ENCODE measurements at places on chromosomes 6 and 20. TPM values are rescaled to one million over a fixed set of nuclear protein-coding genes. Genes with fewer than 3 reads are reported as not detected.

Gene COL9A3
- total RNA-seq: not detected

GRCh38 chr6:2797564-2798031 lies 32.4 kb downstream of the WRNIP1 start:
- no peaks in the 10 kb centered on the region for H3K36me3 ChIP-seq
- H3K27ac ChIP-seq: no peak overlapping the region
- no peak overlapping the region for H3K4me3 ChIP-seq
- no peak for DNase-seq
- peaks cover 4% of the 10 kb centered on the region for H3K4me1 ChIP-seq

Gene HAO1
- not detected for total RNA-seq

GRCh38 chr6:25874118-25874517 lies at the start of gene SLC17A3:
Gene SLC17A3, minus strand, starts transcription at chr6:25874243. Its CDS starts 5,856 bp downstream, at chr6:25868387.
- H3K4me3 ChIP-seq: no peak within 1 kb of the TSS
- H3K27me3 ChIP-seq: no peaks in the 10 kb centered on the region
- no peaks in the 10 kb centered on the region for H3K36me3 ChIP-seq

- H3K27ac ChIP-seq: no peak overlapping the region
- no peaks in the 10 kb centered on the region for H3K27me3 ChIP-seq
- H3K4me3 ChIP-seq: no peak overlapping the region
- H3K36me3 ChIP-seq: no peaks in the 10 kb centered on the region
These were observed 315.8 kb upstream of the SOX4 start for GRCh38 chr6:21277601-21278374.

All from osteoblast (primary cell).